ENCODE measurements at places on chromosomes 12 and 14.

GRCh38 chr12:114003286-114003685 lies 37.2 kb upstream of the RBM19 start:
- no peak overlapping the region for H3K27ac ChIP-seq
- H3K4me1 ChIP-seq: no peaks in the 10 kb centered on the region
- H3K36me3 ChIP-seq: no peaks in the 10 kb centered on the region
- H3K4me3 ChIP-seq: no peak overlapping the region
- H3K27me3 ChIP-seq: peaks cover 2% of the 10 kb centered on the region
- DNase-seq: no peak

GRCh38 chr12:105338966-105339365 lies 8.5 kb downstream of the C12orf75 start:
- DNase-seq: no peak
- no peaks in the 10 kb centered on the region for H3K27me3 ChIP-seq
- no peak overlapping the region for H3K4me3 ChIP-seq
- peaks cover 85% of the 10 kb centered on the region for H3K36me3 ChIP-seq

- no peak for DNase-seq
- H3K4me3 ChIP-seq: no peak overlapping the region
These were observed 17.3 kb upstream of the LIN7A start for GRCh38 chr12:80954857-80955520.

GRCh38 chr12:25719505-25719904 lies 166.4 kb upstream of the LMNTD1 start:
- no peaks in the 10 kb centered on the region for H3K36me3 ChIP-seq
- no peak overlapping the region for H3K27ac ChIP-seq
- DNase-seq: no peak
- H3K27me3 ChIP-seq: peaks cover 12% of the 10 kb centered on the region
- no peak overlapping the region for H3K4me3 ChIP-seq

- peaks cover 1% of the 10 kb centered on the region for H3K4me1 ChIP-seq
- no peak overlapping the region for H3K27ac ChIP-seq
- no peaks in the 10 kb centered on the region for H3K27me3 ChIP-seq
- H3K4me3 ChIP-seq: no peak overlapping the region
- no peak for DNase-seq
These were observed 25.4 kb upstream of the TESC start for GRCh38 chr12:117124421-117125271.

GRCh38 chr14:88522393-88522792 lies 32.4 kb downstream of the PTPN21 start:
- no peak for DNase-seq
- no peak overlapping the region for H3K4me3 ChIP-seq
- H3K36me3 ChIP-seq: no peaks in the 10 kb centered on the region
- no peak overlapping the region for H3K27ac ChIP-seq

- no peaks in the 10 kb centered on the region for H3K36me3 ChIP-seq
- H3K4me3 ChIP-seq: peak overlapping the region; percentile 68
- peaks cover 2% of the 10 kb centered on the region for H3K27me3 ChIP-seq
These were observed 64.9 kb downstream of the SPRING1 start for GRCh38 chr12:116672842-116673516.
